ENCODE measurements at places on chromosomes 7 and 10.

DNA sequence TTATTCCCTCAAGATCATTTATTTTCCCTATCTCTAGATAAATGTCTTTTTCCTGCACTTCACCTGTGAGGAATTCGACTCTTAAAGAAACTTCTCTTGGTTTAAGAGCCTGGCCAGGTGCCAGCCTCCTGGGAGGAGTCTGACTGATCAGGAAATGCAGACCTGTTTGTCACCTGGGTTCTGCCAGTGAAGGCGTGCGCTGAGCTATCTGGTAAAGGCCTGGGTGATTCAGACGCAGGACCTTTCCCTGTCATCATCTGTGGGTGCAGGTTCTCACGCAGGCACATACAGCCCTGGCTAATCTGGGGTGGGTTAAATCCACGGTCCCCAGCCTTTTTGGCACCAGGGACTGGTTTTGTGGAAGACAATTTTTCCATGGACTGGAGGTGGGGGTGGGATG is 65.3 kb upstream of the AQP1 start:
- DNase-seq = no peak

DNA sequence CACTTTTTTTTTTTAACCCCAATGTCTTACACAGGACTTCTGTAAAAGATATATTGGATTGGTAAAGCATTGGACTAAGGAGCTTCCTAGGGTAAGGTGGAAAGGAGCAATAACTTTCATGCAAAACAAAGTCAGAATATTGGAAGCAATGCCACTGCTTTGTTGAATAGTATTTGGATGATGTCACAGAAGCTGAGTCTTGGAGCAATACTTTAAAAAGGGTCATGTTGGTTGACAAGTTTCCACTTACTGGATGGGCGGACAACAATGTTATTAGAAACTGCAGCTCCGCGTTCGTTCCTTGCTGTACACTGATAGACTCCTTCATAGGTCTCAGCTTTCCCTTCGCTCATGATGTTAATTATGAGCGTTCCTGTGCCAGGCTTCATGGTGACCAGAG is 101.9 kb upstream of the LAMB4 start:
- DNase-seq = no peak

DNA sequence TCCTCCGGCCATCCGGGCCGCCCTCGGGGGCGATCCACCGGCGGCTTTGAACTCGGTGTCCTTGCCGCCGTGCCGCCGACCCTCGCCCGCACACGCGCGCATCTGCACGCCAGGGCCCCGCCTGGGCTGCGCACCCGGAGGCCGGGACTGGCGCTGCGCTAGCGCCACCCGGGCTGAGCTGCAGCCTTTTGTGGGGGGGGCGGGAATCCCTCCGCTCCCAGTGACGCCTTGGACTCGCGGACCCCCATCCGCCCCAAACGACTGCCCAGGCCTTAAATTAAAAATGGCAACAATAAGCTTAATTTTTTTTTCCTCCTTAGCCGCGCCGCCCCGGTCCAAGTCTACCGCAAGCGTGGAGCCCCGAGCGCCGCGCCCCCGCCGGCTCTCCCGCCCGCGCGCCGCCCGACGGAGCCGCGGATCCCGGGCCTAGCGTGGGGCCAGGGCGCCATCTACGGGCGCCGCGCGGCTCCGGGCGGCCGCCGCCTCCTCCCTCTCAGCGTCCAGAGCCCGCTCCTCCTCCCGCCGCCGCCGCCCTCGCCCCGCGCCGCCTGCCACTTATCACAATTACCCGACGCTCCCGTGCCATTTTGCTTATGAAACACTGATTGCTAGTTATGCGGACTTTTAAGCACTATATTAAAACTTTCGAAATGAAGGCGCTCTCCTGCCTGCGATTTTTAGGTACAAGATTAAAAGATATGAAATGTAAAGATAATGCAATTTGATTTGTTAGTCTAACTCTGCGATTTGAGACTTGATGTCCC is 7.5 kb upstream of the EBF3 start:
- DNase-seq = peak; percentile 54

DNA sequence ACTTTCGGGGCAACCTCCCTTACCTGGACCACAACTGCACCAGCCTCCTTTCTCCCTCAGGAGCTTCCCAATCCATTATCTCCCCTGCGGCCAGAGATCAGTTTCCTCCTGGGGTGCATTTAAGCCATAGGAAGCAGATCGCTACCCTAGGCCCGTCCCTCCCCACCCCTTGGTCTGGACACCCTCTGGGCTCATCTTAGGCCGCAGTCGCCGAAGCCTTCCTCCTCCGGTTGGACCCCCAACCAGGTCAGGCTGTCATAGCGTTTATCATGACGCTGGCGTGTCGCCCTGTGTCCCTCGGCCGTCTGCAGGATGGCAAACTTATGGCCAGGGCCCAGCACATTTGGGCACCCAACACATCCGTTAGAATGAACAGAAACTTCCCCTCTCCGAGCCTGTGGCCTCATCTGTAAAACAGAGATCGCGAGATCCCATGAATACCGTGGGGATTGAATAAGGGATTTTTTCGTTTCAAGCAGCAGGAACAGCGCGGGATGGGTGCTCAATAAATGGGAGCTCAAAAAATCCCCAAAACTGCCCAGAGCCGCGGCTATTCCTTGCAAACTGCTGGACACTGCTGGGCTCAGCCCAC is 669 bp upstream of the AP5Z1 start:
- peak; percentile 78 for DNase-seq

- DNase-seq = no peak
Observed at GRCh38 chr10:125783957-125784356, 8.3 kb upstream of the MMP21 start.

DNA sequence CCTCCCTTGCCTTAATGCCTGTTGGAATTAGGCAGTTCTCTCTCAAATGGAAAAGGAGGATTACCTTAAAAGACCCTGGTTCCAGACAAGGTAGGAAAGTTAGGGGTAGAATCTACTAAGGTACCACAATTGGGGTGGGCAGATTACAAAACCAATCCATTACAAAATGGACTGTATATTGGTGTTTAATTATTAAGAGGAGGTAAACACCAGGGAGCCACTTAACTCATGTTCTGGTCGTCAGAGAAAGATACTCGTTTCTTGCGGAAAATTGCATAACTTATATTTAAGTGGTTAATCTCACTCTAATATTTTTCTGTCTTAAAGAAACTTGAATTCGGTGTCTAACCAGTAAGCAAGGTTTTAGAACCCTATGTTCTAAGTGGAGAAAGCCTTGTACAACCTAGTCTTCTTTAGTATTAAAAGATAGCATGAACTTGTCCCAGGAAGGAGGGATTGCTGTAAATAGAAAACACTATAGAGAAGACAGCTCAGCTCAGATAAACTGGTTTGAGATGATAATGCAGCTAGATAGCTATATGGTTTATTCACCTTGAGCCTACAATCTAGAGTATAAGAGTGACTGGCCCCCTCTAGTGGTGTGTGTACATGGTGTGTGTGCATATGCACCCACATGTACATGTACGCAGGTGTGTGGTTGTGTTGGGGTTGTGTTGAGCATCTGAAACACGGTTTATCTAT is 58.0 kb upstream of the STRIP2 start:
- peak; percentile 66 for DNase-seq

- DNase-seq = no peak
Observed at GRCh38 chr10:43453266-43453831, 16.4 kb downstream of the ZNF487 start.

DNA sequence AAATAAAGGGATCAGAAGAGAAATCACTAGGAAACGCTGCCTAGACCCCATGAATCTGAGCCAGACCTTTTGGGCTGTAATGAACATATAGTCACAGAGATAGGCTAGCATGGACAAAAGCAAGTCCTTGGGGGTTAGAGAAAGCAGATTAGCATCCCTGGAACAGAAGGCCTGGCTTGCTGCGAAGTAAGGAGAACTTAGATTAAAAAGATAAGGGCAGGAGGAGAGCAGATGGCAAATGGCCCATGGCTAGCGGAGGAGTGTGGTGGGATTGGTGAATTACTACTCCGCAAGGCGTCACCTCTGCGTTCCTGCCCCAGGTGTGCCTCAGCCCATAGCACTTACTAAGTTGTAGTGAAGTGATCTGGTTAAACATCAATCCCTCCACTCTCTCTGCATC is 92.3 kb upstream of the ZNF438 start:
- no peak for DNase-seq

DNA sequence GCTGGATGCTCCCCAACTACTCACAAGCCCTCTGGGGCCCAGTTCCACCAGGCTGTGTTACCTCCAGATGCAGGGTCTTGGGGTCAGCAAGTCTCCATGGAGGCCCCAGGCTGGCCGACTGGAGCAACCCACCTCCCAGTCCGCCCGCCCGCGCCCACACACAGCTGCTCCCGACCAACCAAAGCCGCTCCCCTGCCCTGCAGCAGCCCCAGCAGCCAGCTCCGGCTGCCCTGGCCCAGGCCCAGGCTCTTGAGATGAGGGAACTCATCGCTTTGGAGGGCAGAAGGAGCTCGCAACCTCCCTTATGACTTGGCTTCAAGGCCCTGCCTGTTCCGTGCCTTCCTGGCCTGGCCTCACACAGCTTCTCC is 47.2 kb downstream of the LRRC20 start:
- no peak for DNase-seq

- no peak for DNase-seq
Observed at GRCh38 chr10:89151857-89152256, 55.3 kb downstream of the CH25H start.

GRCh38 chr10:30238836-30239235 is 110.2 kb downstream of the MTPAP start:
- DNase-seq = no peak

- DNase-seq = no peak
Observed at GRCh38 chr7:98956469-98956868, 78.1 kb downstream of the TRRAP start.
